ENCODE measurements at places on chromosomes 13 and 19.

GRCh38 chr13:77345150-77345780, 18.4 kb upstream of the MYCBP2 start:
- DNase-seq = no peak

GRCh38 chr13:76516586-76516985, 369.6 kb downstream of the KCTD12 start:
- DNase-seq = no peak

DNA sequence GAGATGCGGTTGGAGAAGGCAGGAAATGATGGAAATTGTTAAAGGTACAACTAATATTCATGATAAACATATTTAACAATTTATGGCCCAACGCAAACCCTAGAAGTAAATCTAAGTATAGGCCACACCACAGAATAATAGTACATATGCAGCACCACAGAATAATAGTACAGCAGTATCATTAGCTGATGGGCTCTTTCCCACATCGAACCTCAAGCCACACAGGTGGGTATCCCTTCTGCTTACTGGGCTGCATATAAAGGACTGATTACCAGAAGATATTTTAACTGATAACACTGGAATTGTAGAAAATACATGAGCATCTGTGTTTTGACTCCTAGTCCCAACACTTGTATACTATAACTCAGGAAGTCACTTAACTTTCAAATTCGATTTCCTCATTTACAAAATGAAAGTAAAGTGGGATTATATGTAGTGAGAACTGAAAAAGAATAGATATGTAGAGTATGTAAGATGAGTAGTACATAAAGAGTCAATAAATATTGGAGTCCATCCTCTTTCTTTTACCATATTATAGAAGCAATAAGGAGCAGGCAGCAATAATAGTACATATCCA, 91.5 kb downstream of the TSC22D1 start:
- no peak for DNase-seq

DNA sequence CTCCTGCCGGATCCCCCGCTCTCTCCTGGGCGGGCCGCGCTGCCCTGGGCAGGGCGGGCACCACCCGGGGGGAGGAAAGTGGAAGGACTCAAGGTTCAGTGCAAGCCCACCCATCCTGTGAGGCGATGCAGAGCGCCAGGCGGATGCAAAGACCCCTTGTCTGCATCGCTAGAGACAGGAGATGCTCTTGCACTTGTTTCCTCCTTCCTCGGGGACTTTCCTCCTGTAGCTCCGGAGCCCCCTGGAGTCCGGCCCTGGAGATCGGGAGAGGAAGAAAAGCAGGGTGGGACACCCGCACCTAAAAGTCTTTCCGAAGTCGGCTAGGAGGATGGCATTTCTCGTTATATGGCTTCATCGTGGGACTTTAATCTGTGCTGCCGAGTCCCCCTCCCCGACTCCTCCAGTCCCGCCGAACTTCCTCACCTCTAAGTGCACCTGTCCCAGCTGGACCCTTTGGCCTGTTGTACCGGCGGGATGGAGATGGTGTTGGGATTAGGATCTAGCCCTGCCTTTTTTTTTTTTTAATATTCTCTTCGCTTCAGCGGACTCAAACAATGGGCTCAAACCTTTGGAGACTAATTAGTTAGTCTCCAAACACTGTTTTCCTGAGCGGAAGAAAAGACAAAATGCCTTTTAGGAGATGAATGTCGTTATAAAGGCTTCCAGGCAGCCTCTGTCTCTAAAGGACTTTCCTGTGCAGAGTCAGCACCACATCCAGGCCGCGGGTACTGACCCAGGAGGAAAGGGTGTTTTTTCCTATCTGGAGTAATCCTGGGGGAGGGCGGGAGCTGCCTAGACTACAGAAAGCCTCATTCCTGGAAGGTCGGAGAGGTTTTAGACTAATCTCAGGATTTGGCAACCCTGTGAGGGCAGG, 725 bp downstream of the FAM124A start:
- DNase-seq = no peak

GRCh38 chr13:98738213-98738612, 14.3 kb downstream of the SLC15A1 start:
- no peak for DNase-seq

DNA sequence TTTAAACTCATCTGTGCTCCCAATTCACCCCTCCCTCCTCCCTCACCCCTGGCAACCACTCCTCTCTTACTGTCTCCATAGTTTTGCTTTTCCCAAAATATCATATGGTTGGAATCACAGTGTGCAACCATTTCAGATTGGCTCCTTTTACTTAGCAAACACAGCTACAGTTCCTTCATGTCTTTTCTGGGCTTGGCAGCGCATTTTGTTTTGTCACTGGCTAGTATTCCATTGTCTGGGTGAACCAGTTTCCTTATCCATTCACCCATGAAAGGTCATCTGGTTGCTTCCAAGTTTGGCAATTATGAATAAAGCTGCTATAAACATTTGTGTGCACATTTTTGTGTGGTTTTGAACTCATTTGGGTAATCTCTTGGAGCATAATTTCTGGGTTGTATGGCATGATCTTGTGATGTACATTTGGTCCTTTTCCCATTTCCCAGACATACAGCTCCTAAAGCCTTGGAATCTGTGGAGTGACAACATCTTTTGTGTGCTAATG, 23.9 kb upstream of the GAS6 start:
- DNase-seq = no peak

DNA sequence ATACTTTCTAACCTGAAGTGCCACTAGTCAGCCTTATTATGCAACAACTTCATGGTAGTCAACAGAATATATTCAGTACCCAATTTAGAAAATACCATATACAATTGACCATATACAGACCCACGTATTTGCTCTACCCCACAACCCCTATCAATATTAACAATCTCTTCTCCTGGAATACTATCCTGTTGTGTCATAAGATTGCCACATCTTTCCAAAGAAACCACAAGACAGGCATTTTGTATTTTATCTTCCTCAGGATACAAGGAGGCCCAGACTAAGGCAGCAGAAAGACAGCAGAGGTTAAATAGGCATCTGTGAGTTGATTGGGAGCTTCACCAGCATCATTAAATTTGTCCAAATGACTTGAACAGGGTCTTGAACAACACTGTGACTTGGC, 4.5 kb downstream of the SPART start:
- DNase-seq = no peak

- no peak for DNase-seq
Observed at GRCh38 chr13:98480915-98481877, 95.7 kb downstream of the STK24 start.

Data from esophagus squamous epithelium (tissue), 5 donors.